ENCODE measurements at places on chromosomes 5 and 9. TPM values are rescaled to one million over a fixed set of nuclear protein-coding genes. Genes with fewer than 3 reads are reported as not detected.

Gene TMEM267
- 23.5 TPM for total RNA-seq

Gene GTF2H2C
- 38.4 TPM for total RNA-seq

Gene KIAA0825
- 0.24 TPM for total RNA-seq

Gene FOXD4L6
- total RNA-seq: not detected

Gene IL9
- not detected for total RNA-seq

Gene AFAP1L1
- total RNA-seq: 0.07 TPM

Gene SH3RF2
- total RNA-seq: not detected

Gene PLAC8L1
- 0.40 TPM for total RNA-seq

GRCh38 chr5:36407396-36407795 lies 105.7 kb upstream of the RANBP3L start:
- H3K27me3 ChIP-seq: peaks cover 10% of the 10 kb centered on the region
- no peak overlapping the region for H3K27ac ChIP-seq
- no peak for DNase-seq
- no peaks in the 10 kb centered on the region for H3K4me1 ChIP-seq

GRCh38 chr9:108443019-108443633 lies 412.7 kb downstream of the ACTL7B start:
- no peak for DNase-seq
- H3K36me3 ChIP-seq: no peaks in the 10 kb centered on the region
- H3K27me3 ChIP-seq: no peaks in the 10 kb centered on the region
- no peak overlapping the region for H3K4me3 ChIP-seq
- H3K27ac ChIP-seq: no peak overlapping the region

GRCh38 chr9:96420468-96421219 lies 2.5 kb upstream of the ZNF367 start:
- peaks cover 28% of the 10 kb centered on the region for H3K4me1 ChIP-seq
- peak overlapping the region; percentile 42 for H3K4me3 ChIP-seq
- peaks cover 13% of the 10 kb centered on the region for H3K36me3 ChIP-seq

DNA sequence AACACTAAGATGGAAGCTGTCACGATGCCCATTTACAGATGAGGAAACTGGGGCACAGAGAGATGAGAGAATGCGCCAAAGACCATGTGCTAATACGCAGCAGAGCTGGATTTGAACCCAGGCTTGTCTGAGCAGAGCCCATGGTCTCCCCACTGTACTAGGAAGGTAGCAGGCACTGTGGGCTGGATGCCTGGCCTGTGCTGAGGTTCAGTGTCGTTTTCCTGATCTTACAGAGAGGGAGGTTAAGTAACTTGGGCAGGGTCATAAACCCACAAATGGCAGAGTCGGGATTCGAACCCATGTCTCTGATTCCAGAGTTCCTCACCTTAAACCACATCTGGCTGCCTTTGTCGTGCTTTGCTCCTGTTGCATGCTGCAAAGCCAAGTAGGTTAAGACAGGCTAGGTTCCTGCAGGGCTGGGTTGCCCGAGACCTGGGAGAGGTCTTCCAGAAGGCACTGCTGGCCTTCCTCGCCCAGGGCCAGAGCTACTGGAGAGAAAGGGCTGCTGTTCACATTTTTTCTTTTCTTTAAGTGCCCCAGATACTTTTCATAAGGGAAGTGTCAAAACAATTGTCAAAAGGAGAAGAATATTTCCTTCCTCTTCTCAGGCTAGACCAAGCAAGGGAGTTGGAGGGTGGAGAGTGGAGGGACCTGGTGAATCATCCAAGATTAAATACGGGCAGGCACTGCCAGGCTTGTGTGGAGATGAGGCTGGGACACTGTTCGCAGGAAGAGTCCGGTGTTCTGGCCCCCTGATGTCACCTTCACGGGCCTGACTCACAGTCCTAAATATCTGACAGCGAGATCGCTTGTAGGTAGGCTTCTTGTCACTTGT lies 3.2 kb downstream of the NEK6 start:
- peaks cover 55% of the 10 kb centered on the region for H3K27me3 ChIP-seq
- H3K27ac ChIP-seq: no peak overlapping the region
- no peak overlapping the region for H3K4me3 ChIP-seq

GRCh38 chr5:132006331-132007120 lies 4.9 kb downstream of the ACSL6 start:
- no peak for DNase-seq
- no peak overlapping the region for H3K27ac ChIP-seq
- H3K4me3 ChIP-seq: no peak overlapping the region
- peaks cover 11% of the 10 kb centered on the region for H3K27me3 ChIP-seq
- no peaks in the 10 kb centered on the region for H3K36me3 ChIP-seq
- H3K4me1 ChIP-seq: peaks cover 25% of the 10 kb centered on the region

GRCh38 chr5:64671678-64672077 lies 18.6 kb upstream of the SHISAL2B start:
- no peak overlapping the region for H3K4me3 ChIP-seq
- H3K27me3 ChIP-seq: peaks cover 3% of the 10 kb centered on the region
- no peaks in the 10 kb centered on the region for H3K4me1 ChIP-seq
- no peaks in the 10 kb centered on the region for H3K36me3 ChIP-seq

DNA sequence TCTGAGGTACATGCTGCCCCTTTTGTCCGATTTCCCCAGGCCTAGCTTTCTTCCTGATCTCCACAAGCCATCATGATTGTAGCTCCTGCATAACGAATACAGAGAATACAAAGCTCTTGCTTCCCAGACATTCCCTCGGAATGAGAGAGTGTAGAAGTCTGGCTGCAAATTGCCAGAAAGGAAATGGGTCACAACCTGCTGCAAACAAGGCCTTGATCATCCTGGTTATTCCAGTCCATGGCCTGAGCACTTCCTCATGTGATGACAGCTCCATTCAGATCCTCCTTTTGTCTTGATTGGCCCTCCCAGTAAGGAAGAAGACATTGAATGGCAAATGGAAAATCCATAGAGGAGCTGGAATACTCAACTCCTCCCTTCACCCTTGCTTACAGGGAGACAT lies 136.0 kb upstream of the ADRA1B start:
- H3K27me3 ChIP-seq: peaks cover 26% of the 10 kb centered on the region
- peaks cover 7% of the 10 kb centered on the region for H3K4me1 ChIP-seq
- no peaks in the 10 kb centered on the region for H3K36me3 ChIP-seq
- H3K27ac ChIP-seq: no peak overlapping the region
- no peak for DNase-seq

DNA sequence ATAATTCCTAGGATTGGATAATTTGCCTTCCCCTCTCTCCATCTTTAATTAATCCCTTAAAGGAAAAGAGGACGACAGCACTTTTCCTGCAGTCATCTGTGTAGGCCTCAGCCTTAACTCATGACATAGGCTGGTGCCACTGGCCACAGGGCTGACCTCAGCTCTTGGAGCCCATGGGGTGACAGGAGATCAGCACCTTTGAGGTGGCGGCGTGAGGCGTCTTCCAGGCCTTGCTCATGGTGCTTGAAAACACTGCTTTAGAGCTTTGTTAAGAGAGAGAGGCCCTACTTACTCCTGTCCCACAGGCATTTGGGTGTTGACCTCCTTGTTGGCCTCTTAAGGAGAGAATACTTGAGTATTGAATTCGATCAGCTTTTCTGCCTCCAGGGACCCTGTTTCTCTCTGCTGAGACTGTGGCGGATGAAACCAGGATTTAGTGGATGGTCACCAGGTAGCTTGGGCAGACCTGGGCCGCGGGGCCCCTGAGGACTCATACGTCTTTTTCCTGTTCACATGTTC lies 23.4 kb downstream of the TENT4A start:
- H3K27me3 ChIP-seq: no peaks in the 10 kb centered on the region
- H3K27ac ChIP-seq: peak overlapping the region; percentile 78
- no peak overlapping the region for H3K4me3 ChIP-seq
- H3K36me3 ChIP-seq: peaks cover 26% of the 10 kb centered on the region
- DNase-seq: no peak
- H3K4me1 ChIP-seq: peaks cover 55% of the 10 kb centered on the region

DNA sequence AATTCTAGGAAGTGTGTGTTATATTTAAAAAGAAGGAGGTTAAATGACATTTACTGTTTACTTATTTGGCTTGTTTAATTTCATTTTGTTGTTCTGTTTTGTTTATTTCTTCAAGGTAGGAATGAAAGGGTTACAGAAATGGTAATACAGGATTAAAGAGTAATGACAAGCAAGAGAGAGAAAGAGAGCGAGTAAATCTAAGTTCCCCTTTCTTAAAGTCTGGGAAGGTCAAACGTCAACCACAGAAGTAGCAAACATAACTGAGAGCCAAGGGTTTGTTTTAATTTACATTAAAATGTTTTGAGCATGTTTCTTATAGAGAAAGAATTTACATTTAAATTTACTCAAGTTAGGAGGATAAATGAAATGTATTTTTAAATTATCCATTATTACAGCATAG lies 18.7 kb downstream of the HCN1 start:
- no peak overlapping the region for H3K4me3 ChIP-seq
- H3K27ac ChIP-seq: no peak overlapping the region
- DNase-seq: no peak
- no peaks in the 10 kb centered on the region for H3K36me3 ChIP-seq
- H3K4me1 ChIP-seq: no peaks in the 10 kb centered on the region
- no peaks in the 10 kb centered on the region for H3K27me3 ChIP-seq

DNA sequence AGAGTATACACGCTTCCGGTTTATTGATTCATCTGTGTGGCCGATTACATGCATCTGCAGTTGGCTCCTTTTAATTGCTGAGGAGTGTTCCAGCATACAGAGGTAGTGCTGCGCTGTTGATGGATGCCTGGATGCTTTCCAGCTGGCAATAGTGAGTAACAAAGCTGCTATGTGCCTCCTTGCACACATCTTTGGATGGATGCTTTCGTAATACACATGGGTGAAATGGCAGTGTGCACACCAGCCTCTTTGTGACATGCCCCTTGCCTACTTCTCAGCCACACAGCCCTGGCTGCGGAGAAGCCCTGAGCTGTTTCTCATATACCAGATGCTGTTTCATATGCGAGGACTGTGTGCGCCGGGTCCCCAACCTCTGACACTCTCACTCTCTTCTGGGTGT lies 151.0 kb downstream of the GADD45G start:
- H3K27me3 ChIP-seq: no peaks in the 10 kb centered on the region
- no peaks in the 10 kb centered on the region for H3K36me3 ChIP-seq
- H3K4me3 ChIP-seq: no peak overlapping the region
- H3K4me1 ChIP-seq: no peaks in the 10 kb centered on the region
- no peak overlapping the region for H3K27ac ChIP-seq
- DNase-seq: no peak

DNA sequence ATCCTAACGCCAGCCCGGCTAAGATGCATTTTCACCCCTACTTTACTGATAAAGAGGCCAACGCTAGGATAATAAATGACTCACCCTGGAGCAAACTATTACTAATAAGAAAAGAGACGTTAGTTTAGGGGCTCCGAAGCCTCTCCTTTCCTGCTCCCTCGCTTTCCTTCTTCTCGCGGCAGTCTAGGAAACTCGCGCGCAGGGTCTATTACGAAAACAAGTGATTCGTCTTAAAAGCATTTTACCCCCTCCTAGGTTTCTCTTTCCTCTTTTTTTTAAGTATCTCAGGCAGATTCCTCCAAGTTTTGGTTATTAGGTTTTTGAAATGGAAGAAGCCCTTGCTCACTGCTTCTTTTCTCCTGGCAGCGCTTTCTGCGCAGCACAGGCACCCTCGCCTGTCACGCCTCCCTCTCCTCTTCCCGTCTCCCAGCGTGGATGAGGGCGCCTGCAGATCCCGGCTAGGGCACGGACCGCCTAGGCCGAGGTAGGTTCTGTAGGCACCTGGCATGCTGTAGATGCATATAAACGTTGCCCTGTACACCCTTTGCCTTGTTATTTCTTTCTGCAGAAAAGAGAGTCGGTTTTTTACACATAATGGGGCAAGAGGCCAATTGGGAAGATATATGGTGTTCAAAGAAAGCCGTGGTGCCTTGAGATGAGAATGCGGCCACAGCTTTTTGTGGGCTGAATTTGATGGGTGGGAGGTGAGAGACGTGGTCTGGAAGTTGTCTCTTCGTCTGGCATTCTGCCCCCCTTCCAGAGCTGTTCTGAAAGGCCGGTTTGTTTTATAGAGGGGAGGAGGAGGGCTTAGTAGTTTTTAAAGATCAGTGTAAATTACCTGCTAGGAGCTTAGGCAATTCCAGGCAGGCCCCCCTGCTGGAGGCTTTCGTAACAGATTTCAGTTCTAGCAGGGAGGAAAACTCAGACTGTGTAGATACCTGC lies 983 bp downstream of the GCNT1 start:
- DNase-seq: peak; percentile 26
- H3K36me3 ChIP-seq: peaks cover 2% of the 10 kb centered on the region
- H3K4me1 ChIP-seq: peaks cover 12% of the 10 kb centered on the region
- H3K4me3 ChIP-seq: peak overlapping the region; percentile 90

- H3K27ac ChIP-seq: no peak overlapping the region
- no peak overlapping the region for H3K4me3 ChIP-seq
Observed at GRCh38 chr9:12809720-12810119, 34.9 kb downstream of the LURAP1L start.

DNA sequence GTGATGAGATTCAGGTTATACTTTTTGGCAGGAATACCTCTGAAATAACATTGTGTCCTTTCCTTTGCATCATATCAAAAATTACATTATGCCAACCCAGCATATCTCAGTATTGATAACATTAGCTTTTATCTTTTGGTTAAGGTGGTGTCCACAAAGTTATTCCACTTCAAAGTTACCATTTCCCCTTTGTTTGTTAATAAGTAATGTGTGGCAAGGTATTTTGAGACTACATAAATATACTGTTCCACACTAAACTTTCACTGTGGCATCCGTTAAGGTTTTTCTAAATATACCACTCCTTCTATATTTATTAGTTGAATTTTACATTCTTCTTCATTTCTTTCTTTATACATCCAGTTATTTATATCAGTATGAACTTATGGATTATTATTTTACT lies 14.1 kb upstream of the ARHGEF37 start:
- no peak overlapping the region for H3K27ac ChIP-seq
- H3K36me3 ChIP-seq: no peaks in the 10 kb centered on the region
- DNase-seq: no peak
- H3K27me3 ChIP-seq: no peaks in the 10 kb centered on the region
- peaks cover 15% of the 10 kb centered on the region for H3K4me1 ChIP-seq
